ENCODE measurements at places on chromosomes 7 and 10.

DNA sequence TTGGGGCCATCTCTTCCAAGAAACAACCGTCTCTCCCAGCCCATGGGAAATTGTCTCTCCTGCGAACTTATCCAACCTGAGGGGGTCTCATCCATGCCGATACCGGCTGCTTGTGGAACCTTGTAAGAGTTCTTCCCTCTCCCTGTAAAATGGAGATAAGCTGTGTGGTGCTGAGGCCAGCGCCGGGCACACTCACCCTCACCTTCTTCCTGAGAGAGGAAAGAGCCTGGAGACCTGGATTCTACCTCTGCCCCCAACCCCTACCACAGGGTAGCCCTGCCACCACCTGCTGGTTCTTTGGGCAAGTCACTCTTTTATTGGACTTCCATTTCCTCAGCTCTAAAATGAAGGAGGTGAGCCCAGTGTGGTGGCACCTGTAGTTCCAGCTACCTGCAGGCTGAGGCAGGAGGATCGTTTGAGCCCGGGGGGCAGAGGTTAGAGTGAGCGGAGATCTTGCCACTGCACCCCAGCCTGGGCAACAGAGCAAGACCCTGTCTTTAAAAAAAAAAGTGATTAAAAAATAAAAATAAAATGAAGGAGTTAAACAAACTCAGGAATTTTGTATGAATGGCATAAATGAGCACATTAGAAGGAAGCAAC, 38.4 kb upstream of the PSAP start:
- no peak for DNase-seq

DNA sequence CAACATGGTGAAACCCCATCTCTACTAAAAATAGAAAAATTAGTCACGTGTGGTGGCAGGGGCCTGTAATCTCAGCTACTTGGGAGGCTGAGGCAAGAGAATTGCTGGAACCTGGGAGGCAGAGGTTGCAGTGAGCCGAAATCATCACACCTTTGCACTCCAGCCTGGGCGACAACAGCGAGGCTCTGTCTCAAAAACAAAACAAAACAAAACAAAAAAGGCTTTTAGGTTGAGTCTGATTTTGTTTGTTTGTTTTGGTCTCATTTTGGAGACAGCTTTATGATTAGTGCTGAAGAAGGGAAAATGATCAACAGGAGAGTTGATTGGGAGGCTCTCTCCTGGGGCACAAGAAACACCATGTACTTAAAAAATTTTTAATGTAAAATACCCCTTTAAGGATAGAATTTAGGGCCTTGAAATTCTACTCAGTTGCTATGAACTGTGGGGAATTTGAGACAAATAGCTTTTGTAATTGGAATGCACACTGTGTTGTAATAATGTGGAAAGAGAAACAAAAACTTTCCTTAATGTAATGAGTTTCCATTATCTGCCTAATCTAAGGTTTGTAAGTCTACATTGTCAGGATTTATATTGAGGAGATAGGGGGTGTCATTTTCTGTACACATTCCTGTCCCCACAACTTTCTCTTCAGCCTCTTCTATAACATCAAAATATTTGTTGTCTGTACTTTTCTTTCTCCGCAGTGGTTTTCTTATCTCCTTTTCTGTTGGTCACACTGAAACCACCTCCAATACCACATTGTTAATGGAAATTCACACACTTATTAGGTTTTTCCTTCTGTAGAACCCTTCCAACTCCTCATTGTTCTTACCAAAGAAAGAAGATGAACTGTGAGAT, 41.3 kb downstream of the ARID5B start:
- DNase-seq, result no peak

- DNase-seq, result peak; percentile 17
Measured at GRCh38 chr10:28925121-28925663, 247.9 kb downstream of the BAMBI start.

DNA sequence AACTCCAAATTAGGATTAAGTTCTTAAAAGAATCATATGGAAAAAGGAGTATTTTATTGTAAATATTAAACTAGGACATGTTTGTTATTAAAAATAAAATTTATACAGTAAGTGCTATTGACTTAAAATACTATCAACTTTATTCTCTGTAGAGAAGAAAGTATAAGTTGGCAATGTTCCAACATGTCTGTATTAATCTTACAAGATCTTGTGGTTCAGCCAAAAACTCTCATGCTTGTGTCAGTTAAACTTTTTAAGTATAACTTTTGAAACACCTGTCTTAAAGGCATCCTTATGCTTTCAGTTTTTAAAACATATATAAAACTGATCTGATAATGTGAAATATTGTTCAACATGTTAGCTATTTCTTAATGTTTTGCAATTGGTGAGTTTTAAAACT, 160.7 kb downstream of the ZEB1 start:
- no peak for DNase-seq

- DNase-seq, result no peak
Measured at GRCh38 chr10:80642661-80643060, 105.0 kb downstream of the SH2D4B start.

GRCh38 chr10:32318476-32318896, 28.5 kb downstream of the EPC1 start:
- DNase-seq, result peak; percentile 56

GRCh38 chr7:83617858-83618257, 31.1 kb downstream of the SEMA3E start:
- no peak for DNase-seq
